ENCODE measurements at places on chromosomes 11 and 22.

GRCh38 chr11:87659807-87660206 lies 515.4 kb downstream of the RAB38 start:
- DNase-seq: no peak

DNA sequence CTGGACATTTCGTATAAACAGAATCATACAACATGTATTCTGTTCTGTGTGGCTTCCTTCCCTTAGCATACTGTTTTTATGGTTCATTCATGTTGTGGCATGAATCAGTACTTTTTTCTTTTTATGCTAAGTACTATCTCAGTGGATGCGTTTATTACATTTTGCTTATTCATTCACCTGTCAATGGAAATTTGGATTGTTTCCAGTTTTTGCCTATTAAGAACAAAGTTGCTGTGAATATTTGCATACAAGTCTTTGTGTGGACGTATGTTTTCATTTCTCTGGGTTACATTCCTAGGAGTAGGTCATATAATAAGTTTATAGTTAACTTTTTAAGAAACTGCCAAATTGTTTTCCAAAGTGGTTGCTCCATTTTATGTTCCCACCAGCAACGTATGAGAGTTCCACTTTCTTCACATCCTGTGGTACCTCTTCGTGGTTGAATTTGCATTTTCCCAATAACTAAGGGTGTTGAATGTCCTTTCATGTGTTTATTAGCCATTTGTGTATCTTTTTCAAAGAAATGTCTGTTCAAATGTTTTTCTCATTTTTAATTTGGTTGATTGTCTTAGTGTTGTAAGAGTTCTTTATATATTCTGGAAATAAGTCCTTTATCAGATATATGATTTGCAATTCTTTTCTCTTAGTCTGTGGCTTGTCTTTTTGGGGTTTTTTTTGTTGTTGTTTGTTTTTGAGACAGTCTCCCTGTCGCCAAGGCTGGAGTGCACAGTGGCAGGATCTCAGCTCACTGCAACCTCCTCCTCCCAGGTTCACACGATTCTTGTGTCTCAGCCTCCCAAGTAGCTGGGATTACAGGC lies 46.0 kb upstream of the MICAL2 start:
- no peak for DNase-seq

DNA sequence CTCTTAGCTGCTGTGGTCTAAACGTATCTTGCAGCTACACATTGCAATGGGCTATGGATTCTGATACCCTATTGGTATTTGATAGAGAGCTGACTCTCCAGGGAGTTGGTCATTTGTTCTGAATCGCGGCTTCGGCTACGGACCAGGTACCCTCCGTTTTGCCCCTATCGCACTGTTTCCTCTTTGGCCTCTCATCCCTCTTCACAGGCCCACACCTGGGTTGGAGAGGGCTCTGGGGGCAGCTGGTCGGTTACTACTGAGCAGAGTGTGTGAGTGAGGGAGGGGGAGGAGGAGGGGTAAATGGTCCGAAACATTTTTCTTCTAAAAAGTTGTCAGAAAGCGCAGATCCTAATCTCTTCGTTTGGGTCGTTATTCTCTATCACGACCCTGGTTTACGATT lies 48.8 kb upstream of the HSD17B12 start:
- no peak for DNase-seq

DNA sequence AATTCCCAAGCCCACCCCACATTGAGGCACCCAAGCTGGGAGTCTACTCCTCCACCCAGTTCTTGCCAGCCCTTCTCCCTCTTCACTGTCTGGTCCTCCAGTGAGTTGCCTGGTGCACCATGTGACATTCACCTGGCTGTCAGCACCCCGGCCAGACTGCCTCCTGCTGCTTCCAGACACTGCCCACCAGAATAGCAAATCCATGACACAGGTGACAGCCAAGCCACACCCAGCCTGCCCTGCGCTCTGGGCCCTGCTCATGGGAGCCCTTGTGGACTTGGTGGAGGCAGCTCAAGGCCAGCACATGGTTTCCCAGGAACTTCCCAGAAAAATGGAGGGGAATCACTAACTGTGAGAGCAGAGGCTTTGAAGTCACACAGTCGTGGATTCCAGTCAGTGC lies 96.3 kb upstream of the CSNK2A3 start:
- peak; percentile 25 for DNase-seq

- no peak for DNase-seq
These were observed 68.7 kb upstream of the RRM1 start for GRCh38 chr11:4025967-4026324.

DNA sequence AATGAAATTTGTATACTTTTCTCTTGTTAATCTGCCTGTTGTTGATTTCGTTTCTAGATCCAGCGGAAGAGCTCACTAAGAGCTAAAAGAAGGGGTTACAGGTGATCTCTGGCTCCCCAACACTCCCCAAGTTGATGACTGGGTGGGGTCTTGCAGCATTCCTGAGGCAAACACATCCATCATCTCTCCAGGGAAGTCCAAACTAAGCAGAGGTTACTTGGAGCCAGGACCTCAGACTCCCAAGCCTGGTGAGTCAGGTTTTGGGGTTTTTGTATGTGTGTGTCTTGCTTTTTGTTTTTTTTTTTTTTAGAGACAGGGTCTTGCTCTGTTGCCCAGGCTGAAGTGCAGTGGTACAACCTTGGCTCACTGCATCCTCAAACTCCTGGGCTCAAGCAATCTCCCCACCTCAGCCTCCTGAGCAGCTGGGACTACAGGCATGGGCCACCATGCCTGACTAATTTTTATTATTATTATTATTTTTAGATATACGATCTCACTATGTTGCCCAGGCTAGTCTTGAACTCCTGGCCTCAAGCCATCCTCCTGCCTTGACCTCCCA lies 11.5 kb upstream of the RPS3 start:
- DNase-seq: no peak

GRCh38 chr11:74642912-74643311 lies 50.5 kb downstream of the POLD3 start:
- DNase-seq: no peak

- peak; percentile 65 for DNase-seq
These were observed 875 bp upstream of the STT3A start for GRCh38 chr11:125591649-125592304.

DNA sequence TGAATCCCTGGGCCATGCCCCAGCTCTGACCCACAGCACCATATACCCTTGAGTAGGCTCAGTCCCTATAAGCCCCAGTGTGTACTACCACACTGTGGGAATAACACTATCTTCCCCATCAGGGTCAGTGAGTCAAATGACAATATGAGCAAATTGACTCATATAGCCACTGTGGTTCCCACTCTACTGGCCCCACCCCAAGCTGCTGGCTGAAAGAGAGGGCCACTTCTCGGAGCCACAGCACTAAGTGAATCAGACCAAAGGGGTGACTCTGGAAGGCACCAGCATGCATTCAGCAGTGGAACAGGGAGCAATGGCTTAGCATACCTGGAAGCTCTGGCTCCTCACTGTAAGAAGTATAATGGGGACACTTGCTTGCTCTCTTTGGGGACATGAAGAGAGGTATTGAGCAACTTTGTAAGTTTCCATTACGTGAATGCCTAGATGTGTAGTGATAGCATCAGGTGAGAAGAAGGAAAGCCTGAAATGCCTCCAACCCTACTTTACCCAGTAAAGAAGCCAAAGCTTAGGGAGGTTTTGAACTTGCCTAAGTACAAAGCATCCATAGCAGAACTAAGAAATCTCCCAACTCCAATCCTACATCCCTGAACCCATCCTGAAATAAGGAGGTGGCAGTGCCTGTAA lies 13.5 kb downstream of the CD59 start:
- DNase-seq: peak; percentile 35

Measured in osteoblast (primary cell).